ENCODE measurements at places on chromosomes 12 and 14.

GRCh38 chr12:124264089-124264795 is 30.7 kb upstream of the RFLNA start:
- no peak for DNase-seq

GRCh38 chr12:50224026-50224692 is 57.0 kb upstream of the CERS5 start:
- DNase-seq = no peak

- DNase-seq = no peak
Measured at GRCh38 chr14:102870994-102871831, 51.2 kb upstream of the AMN start.

GRCh38 chr12:32533971-32534590 is 134.7 kb downstream of the FGD4 start:
- DNase-seq = no peak

DNA sequence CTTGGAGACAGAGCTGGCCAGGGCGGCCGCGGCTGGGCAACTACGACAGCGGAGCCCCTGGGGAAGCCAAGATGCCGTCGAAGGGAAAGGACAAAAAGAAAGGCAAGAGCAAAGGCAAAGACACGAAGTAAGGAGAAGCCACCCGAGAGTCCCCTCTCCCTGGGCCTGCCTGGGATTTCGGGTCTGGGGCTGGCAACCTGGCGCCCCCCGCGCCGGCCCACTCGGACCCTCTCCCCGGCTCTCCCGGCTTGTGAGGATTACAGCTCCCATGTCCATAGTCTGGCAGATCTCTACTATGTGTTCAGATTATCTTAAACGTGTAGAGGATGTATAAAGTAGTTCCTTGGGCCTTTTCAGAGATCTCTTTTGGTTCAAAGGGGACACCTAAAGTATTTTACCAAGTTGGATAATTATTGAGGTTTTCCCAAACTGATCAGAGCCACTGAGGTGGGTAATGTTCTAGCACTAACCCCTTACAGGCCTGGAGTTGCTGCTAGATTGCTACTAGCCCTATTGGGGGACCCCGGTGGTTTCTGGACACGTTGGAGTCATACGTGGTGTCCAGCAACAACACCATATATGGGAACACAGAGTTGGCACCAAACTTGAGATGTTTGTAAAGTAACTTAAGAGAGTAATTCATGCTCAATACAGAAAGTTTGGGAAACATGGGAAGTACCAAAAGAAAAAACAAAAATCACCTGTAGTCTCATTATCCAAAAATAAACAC is 424 bp downstream of the BBOF1 start:
- no peak for DNase-seq

DNA sequence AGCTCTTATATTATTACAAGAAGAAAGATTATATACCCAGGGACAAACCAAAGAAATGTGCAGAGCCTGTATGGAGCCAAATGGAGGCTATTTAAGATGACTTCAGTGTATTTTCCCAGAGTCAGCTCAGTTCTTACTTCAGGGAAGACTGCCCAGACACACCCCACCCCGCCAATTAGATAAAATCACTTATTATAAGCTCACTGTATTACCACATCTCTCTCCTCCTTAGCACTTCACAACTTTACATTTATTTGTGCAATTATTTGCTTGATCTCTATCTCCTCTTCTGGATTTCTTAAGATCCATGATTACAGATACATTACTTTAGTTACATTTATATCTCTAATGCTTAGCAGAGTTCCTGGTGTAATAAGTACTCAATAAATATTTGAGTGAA is 24.7 kb upstream of the WDR89 start:
- DNase-seq = no peak

- no peak for DNase-seq
Measured at GRCh38 chr12:106307181-106307580, 4.6 kb downstream of the TCP11L2 start.

GRCh38 chr14:58566979-58567378 is 70.8 kb upstream of the DACT1 start:
- DNase-seq = no peak

GRCh38 chr12:57735198-57735855 is 3.2 kb downstream of the AGAP2 start:
- no peak for DNase-seq

- DNase-seq = no peak
Measured at GRCh38 chr12:123063535-123063934, 83.1 kb downstream of the ARL6IP4 start.

- DNase-seq = no peak
Measured at GRCh38 chr12:6751767-6752166, 1.2 kb downstream of the MLF2 start.

DNA sequence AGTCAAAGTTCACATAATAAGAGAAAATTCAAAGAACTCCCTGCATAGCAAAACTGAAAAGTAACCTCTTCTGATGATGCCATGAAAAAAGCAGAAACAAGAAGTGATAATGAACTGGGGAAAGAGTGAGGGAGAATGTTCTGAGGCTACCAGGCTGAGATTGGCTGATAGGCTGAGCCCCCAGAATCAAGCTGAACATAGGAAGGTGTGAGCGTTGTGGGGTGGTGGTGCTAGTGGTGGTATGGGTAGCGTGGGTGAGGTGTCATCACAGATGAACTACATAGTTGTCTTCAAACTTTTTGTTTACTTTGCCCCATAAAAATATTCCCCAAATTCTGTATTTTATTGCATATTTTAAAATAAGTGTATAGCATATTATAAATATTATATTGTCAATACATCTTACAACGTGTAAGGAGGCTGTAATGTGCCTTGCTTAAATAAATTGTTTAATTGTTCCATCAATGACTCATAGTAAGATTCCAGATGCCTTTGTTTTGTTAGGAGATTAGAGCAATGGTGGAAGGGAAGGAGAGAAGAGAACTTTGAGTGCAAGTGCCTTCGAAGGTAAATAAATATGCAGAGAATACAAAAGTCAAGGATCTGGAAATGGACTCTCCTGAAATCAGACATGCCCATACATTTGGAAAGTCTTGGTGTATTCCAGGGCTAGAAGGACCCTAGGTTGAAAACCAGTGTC is 15.8 kb upstream of the CFAP54 start:
- DNase-seq = no peak

- no peak for DNase-seq
Measured at GRCh38 chr12:50936821-50937530, 15.4 kb upstream of the HIGD1C start.

- no peak for DNase-seq
Measured at GRCh38 chr14:75800792-75801191, 139.7 kb downstream of the TTLL5 start.

GRCh38 chr12:33672836-33673577 is 233.4 kb upstream of the SYT10 start:
- no peak for DNase-seq

DNA sequence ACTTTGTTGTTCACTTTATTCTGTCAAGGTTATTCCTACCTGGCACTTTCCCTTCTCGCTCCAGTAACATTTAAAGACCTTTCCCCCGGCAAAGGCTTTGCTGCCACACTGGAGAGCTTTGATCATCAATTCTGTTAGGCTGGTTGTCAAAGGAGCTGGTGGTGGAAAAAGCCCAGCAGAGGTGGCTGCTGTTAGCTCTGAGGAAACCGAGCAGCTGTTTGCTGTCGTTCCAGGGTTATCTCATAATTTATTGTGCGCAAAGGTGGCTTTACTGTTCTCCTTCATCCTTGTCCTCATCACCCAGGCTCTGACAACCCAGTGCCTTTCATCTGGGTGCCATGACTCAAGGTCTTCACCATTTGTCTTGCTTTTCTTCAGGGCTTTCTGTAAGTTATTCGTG is 38.2 kb upstream of the CRADD start:
- DNase-seq = no peak

Data from stimulated activated CD4-positive, alpha-beta T cell treated with anti-CD3 and anti-CD28 coated beads, Interleukin-12 subunit alpha, Interleukin-12 subunit beta, amount 100 ng/mL, for 24 hours (primary cell).